Left renal cortex interstitium (tissue), 4 donors: ENCODE measurements at places on chromosomes 1 and 21. TPM values are rescaled to one million over a fixed set of nuclear protein-coding genes. Genes with fewer than 3 reads are reported as not detected.

PRAMEF26 gene
- not detected for polyA plus RNA-seq

NDUFS2 gene
- polyA plus RNA-seq, result 218 TPM

OR10Z1 gene
- 0.10 TPM for polyA plus RNA-seq

GUCA2A gene
- polyA plus RNA-seq, result not detected

GBP7 gene
- 0.17 TPM for polyA plus RNA-seq
